Epithelial cell of proximal tubule (primary cell): ENCODE measurements at places on chromosomes 4 and X.

- DNase-seq = no peak
Measured at GRCh38 chr4:8555716-8556115, 24.5 kb upstream of the GPR78 start.

DNA sequence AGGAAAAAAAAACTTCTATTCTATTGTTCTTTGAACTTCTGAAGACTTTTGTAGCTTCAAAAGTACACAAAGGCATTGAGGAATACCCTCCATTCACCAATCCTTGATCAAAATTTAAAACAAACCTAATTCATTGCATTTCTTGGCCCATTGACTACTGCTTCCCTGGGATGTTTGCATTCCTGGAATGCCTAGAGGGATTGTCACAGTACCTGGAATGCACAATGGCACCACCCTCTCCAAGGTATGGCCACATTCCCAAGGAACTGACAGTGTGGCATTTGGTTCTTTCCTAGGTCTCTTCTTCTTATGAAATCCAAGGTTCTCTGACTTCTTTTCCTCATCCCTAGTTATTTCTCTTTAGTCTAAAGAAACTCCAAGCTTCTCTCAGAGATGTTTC is 600.7 kb downstream of the CCSER1 start:
- DNase-seq = peak; percentile 71

DNA sequence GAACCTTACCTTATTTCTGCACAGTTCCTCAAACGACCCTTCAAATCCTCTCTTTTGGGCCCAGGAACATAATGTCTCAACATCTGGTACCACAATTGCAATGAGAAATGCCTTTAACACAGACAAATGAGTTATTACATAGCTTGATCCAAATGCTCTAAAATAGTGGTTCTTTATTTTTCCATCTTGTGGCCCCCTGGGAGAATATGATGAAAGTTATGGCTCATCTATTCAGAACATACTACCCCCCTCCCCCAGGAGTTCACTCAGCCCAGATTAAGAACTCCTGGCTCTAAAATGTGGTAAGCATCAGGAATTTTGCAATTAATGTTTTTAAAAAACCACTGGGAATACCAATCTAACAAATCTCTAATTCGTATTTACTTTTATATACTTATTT is 23.9 kb upstream of the CENPU start:
- DNase-seq = no peak

GRCh38 chr4:25368315-25368714 is 8.7 kb upstream of the ANAPC4 start:
- DNase-seq = no peak
